Keratinocyte (primary cell): ENCODE measurements at places on chromosomes 11 and 22.

- no peak for DNase-seq
Measured at GRCh38 chr11:11587122-11587521, 34.7 kb downstream of the GALNT18 start.

- no peak for DNase-seq
Measured at GRCh38 chr11:76048763-76049162, 157.5 kb downstream of the WNT11 start.

DNA sequence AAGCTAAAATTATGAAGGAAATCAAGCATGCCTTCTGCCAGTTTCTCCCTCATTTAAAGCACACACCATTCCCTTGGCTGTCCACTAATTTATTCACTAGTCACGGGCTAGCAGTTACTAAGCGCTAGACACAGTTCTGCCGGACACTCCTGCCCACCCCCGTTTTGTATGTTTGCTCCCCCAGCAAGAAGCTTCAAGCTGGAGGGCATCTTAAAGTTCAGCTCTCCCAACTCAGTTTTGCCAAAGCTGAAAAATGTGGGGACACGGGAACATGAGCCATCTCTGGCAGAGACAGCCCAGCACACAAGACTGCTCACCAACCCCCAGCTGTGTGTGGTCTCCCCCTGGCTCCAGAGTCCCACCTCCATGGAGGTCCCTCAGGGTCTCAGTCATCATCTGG lies 263.6 kb downstream of the BRD1 start:
- no peak for DNase-seq

DNA sequence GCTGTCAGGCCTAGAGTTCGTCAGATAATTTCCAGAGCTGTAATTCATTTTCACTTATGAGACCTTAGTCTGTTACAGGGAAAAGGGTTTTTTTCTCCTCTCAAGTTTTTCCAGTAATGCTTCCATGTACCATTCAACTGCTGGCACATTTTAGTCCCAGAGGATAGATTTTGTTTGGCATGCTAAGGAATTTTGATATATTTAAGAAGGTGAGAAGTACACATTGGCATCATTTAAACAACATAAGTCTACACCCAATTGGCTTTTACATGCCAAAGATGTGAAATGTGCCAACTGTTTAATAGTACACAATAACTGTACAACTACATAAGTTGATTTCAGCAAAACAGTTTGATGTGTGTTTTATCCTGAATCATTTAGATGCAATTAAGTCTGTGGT lies 71.0 kb downstream of the PAX6 start:
- no peak for DNase-seq

DNA sequence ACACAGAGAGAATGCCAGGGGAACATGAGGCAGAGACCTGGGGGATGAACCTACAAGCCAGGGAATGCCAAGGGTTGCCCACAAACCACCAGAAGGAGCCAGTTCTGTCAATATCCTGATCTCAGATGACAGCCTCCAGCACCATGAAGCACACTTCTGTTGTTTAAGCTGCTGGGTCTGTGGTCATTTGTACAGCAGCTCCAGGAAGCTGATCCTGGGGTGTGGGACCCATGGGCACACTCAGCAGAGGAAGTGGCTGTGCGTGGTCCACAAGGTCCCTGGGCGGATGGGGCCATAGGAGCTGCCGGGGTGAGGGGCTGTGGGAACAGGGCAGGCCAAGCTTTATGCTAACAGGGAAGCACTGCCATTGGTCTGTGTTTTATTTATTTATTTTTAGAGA lies 12.1 kb downstream of the PPM1F start:
- DNase-seq = no peak
